ENCODE measurements at places on chromosomes 2 and 18.

DNA sequence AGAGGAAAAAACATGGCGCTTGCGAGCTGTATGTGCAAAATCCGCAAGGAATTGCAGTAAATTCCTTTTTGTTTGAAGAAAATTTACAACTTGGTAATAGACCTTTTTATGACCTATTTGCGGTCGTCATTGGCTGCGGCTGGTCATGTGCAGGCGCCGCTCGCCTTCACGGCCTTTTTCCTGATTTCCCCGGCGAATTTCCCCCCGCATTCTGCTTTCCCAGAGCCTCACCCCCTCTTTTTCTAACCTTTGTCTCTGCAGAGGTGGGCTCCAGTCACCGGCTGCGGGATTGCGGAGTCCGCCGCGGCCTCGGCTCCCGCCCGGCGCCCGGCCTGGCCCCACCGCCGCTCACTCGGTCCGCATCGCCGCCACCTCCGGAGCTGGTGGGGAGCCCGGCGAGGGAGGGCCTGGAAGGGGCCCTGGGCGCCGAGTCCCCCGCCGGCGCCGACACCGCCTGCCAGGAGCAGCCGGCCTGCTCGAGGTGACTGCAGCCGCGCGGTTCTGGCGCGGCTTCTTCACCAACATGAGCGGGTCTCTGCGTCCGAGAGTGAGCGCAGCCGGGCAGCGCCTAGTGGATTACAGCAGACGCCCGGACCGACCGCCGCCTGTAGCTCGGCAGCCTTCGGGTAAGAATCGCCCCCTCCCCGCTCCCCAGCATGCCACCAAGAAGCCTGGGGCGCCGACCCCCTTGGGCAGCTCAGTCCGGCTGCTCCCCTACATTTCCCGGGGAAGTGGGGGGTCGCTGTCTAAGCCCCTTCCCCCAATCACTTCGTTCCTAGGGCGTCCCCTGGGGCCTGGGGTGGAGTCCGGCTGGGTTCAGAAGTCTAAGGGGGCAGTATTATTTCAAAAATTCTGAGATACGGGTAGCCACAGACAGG is 7.1 kb downstream of the HOXD8 start:
- peak; percentile 53 for DNase-seq

- no peak for DNase-seq
These were observed 159.5 kb upstream of the ZNF516 start for GRCh38 chr18:76654577-76654976.

GRCh38 chr2:42800461-42800962 is 8.1 kb upstream of the HAAO start:
- no peak for DNase-seq

- DNase-seq = no peak
These were observed 483.0 kb upstream of the FSIP2 start for GRCh38 chr2:185255566-185255965.

GRCh38 chr18:6994771-6995430 is 122.7 kb downstream of the LAMA1 start:
- peak; percentile 38 for DNase-seq

DNA sequence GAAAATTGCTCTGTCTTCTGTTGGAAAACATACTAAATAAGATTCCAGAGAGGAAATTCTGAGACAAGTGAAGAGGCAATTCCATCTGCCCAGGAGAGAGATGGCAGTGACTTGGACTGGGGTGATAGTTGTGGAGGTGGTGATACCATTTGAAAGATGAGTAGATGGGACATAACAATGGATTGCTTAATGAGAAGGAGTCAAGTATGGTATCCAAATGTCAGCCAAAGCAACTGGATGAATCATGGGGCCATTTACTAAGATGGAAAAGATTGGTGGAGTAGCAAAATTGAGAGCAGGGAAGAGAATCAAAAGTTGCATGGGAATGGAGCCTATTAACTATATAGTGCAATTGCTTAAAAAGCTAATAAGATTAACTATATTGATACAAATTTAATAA is 222.1 kb downstream of the ETAA1 start:
- no peak for DNase-seq

DNA sequence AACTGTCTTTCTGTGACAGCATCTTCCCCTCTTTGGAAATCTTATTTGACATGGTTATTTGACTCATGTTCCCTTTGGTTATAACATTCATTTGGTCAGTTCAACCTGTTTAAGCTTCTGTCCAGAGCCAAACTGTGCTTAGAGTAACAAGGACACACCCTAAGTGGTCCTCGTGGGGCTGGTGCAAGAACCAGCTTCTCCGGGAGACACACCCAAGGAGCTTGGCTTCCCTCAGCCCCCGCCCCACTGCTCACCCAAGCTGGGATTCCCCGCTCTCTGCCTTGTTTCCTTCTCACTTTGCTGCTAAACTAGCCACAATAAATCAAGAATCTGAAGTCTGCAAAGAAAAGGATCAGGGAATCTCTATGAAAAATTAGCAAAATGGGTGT is 1.4 kb downstream of the SCYGR3 start:
- no peak for DNase-seq

DNA sequence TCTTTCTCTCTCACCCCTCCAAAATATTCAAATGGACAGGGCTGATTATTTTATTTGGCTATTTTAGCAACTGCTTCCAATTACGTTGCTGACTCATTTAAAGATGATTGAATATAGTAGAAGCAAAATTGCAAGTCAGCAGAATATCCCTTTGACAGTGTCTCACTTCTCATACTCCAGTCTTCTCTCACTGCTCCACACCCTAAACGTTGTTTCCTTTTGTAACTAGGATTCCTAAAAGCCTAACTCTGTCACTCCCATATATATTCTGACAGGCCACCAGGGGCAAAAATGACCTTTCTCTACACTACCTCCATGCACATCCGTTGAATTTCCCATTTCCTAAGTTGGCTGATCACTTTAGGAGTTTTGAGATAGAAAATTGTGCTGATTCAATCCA is 351.1 kb downstream of the RND3 start:
- no peak for DNase-seq

DNA sequence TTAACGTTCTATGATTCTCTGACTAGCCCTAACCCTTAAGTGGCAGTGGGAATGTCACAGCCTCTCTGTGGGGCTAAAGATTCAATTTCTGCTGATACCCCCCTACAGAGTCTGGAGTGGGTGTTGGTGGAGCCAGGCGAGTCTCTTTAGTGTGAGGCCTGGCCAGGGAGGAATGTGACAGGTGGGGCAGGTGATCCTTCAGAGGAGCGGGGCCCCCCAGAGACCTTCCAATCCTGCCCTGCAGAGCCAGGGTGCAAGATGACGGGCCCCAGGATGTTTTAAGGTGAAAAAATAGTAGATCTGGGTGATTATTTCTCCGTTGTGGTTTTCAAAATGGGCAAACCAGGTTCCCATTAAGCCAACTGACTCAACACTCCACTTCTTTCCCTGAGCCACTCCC is 28.2 kb upstream of the DNMT3A start:
- no peak for DNase-seq

DNA sequence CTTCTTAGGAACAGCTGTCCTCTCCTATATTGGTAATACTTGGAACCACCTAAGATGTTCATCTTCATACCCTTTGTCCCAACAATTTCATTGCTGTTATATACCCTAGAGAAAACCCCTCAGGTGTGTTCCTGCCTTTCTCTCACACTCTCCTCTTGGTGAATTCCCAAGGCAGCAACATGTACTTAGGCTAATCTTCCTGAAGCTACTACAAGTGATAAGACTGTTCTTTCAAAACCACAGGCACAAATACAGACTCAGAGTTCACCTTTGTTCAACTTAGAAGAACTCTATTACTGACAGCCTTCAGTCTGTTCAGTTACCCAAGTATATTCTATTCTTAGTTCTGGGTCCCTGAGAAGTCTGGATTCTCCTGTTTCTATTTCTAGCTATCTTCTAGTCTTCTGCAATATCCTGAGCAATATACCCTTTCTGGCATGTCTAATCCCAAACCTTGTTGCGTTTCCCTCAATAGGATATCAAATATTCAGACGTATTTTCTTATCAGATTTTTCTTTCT is 247.7 kb upstream of the STON1 start:
- DNase-seq = no peak

GRCh38 chr2:56475191-56475590 is 291.4 kb downstream of the CCDC85A start:
- DNase-seq = no peak

- no peak for DNase-seq
These were observed 783.7 kb upstream of the TMEFF2 start for GRCh38 chr2:192978395-192978794.

DNA sequence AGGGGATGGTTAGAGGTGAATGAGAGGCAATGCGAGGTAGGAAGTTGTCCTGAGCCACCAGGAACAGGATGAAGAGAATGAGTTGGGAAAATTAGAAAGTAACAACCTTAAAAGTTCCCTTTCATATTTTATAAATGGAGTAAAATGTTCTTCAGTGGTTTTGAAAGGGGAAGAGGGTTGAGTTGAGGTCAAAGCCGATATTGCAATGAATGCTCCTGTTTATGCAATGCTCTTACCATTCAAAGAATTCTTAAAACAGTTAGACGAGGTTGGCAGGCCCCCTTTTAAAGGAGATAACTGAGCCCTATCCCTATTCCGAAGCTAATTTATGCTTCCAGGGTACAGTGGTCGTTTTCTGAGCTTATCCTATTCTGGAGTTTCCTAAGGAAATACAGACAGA is 2110.3 kb upstream of the CELF4 start:
- no peak for DNase-seq

GRCh38 chr2:224038049-224038829 is 847 bp downstream of the SERPINE2 start:
- peak; percentile 62 for DNase-seq

DNA sequence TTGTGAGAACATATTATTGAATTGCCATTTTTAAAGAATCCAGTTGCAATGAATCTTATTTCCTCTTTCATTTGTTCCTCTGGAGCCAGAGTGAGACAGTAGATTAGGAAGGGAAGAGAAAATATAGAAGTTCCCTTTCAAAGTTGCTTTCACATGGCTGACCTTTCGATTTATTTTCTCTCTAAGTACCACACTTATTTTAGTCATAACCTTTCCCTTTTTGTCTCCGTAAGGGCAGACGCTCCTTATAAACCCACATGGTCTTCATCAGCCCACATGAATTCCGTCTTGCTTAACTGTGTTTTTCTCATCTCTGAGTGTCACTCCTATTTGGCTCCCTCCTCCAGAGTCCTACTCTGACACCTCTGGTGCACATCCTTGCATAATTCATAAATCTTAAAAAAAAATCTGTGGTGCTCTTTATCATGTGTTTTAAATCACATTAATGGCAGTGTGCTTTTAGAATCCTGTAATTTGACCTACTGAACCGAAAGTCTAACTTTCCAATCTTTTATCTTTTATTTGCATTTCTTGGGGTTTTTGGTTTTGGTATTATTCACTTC is 38.5 kb upstream of the ZNF396 start:
- DNase-seq = no peak

DNA sequence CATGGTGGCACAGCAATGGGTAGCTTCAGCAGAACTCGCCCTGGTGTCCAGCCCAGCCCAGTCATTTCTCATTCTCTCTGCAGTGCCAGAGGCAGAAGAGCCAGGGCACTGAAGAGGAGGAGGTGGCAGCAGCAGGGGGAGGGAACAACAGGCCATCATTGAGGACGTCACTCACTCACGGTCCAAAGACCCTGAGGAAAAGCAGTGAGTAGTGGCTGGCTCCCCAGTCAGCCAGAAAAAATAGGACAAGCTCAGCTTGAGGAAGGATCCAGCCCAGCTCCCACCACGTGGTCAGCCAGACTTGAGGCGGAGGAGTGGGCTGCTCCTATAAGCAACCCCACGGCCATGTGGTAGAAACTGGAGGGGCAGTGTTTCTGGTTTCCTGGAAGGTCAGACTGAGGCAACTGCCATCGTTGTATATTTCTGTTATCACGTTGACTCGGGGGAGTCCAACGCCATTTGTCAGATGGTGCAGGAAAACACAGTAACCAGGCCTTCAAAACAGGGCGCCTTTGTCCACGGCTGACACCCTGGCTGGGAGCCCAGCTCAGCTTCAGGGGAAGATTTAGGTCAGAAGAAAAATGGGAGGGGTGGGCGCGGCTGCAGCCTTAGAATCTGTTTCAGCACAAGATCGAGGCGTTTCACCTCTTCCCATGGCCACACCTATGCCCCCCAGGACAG is 19.0 kb upstream of the TMEM247 start:
- DNase-seq = no peak

DNA sequence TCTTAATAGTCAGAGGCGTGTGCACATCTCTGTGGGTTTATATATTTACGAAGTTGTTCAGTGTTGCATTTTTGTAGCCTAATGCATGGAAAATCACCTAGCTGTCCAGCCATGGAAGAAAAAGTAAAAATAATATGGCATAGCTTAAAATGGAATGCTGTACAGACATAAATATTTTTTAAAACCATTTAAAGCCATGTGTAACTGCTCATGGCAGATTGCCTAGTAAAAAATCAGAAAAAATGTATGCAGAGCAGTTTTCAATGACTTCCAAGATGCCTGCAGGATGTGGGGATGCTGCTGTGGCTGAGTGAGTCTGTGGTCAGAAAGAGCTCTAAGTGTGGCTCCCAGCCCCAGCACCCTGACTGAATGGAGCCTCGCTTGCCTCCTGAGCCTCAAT is 64.8 kb upstream of the ALKAL2 start:
- no peak for DNase-seq

GRCh38 chr2:69013142-69013839 is at the start of gene ANTXR1:
Gene ANTXR1 (plus strand): TSS chr2:69013179. CDS start chr2:69013500, 321 bp downstream.
- peak; percentile 77 for DNase-seq

DNA sequence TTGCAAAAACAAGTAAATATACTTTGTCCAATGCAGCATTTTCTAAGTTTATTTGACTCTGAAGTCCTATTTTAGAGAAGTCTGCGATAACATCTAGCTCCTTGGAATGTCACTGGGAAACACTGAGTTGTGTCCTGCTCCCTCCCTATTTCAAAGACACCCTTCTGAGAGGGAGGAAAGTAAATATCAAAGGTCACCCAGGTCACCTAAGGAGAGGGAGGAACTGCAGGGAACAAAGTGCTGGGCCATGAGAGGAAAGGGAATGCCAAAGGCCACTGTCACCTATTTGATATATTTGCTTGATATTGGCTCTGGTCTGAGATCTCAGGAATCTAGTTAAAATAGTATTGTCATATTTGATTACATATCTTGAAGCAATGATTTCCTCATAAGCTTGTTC is 201.3 kb downstream of the GCA start:
- DNase-seq = no peak

GRCh38 chr2:226216575-226216974 is 583.0 kb downstream of the IRS1 start:
- DNase-seq = peak; percentile 20

DNA sequence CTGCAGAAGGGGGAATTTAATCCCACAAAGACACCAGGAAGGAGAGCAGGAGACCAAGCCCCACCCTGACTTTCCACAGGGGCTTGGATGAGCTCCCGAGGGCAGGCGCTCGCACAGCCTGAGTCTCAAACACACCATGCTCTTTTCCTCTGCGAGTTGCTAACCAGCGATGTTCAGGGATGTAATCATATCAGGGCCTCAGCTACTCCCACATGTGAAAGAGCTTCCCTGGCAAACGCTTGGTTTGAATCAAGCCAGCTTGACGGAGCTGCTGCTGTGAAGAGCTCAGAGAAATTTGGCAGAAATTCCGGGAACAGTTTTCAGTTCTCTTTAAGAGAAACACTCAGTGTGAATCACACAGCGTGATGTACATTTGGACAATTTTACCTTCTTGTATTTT is 385.8 kb downstream of the GALR1 start:
- DNase-seq = no peak

GRCh38 chr2:223952280-223952968 is 4.8 kb upstream of the MRPL44 start:
- no peak for DNase-seq

- DNase-seq = no peak
These were observed 75.9 kb downstream of the SLC66A2 start for GRCh38 chr18:79875531-79875919.

GRCh38 chr2:167294776-167295140 is 406.5 kb downstream of the XIRP2 start:
- no peak for DNase-seq

GRCh38 chr2:191885650-191886049 is 38.8 kb upstream of the CAVIN2 start:
- DNase-seq = no peak

GRCh38 chr2:181066333-181066732 is 85.9 kb downstream of the UBE2E3 start:
- no peak for DNase-seq

Data from Daoy (cell line).